OCI-LY7 (cell line): ENCODE measurements at places on chromosomes 13 and 19. TPM values are rescaled to one million over a fixed set of nuclear protein-coding genes. Genes with fewer than 3 reads are reported as not detected.

- no peak for DNase-seq
These were observed 1.5 kb downstream of the KCNN4 start for GRCh38 chr19:43779147-43779819.

- no peak for DNase-seq
These were observed 3.6 kb downstream of the ZIK1 start for GRCh38 chr19:57587529-57587928.

Gene VAV1
- total RNA-seq, result 92.7 and 107 TPM in 2 replicates

Gene ZFP36
- total RNA-seq, result 55.9 and 57.2 TPM in 2 replicates

GRCh38 chr19:48913114-48913889 lies 13.2 kb downstream of the NUCB1 start:
- peak; percentile 63 for DNase-seq

Gene MPND
- total RNA-seq, result 19.1 and 19.5 TPM in 2 replicates
